ENCODE measurements at places on chromosomes 1 and 21. TPM values are rescaled to one million over a fixed set of nuclear protein-coding genes. Genes with fewer than 3 reads are reported as not detected.

Gene OR6N1
- under 0.01 TPM for total RNA-seq

Gene AGT
- not detected for total RNA-seq

Gene KCNQ4
- under 0.01 TPM for total RNA-seq

Gene EXOSC10
- 56.5 TPM for total RNA-seq

Measured in mononuclear cell (primary cell).